Activated CD4-positive, alpha-beta T cell treated with anti-CD3 and anti-CD28 coated beads, Interleukin-2, amount 50 U/mL, for 48 hours (primary cell): ENCODE measurements at places on chromosomes 7 and 10.

GRCh38 chr7:36396150-36396549 lies 6.5 kb downstream of the ANLN start:
- DNase-seq, result no peak

DNA sequence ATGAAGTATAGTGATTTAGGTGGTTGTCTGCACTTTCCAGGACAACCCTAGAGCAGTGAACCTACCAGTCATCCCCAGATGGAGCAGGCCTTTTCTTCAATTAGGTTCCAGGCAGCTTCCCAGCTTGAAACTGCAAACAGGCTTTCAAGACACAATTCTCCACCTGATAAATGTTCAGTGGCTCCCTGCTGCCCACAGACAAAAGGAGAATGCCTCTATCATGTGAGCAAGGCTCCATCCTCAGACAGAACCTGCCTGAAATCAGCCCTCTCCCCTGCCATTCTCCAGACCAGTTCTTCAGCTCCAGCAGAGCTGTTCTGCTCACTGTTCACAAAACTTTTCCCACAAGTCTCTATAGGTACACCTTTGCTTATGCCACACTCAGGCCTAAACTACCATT lies 22.1 kb downstream of the RELN start:
- DNase-seq, result no peak

GRCh38 chr7:66182920-66183319 lies 22.2 kb upstream of the TPST1 start:
- DNase-seq, result no peak

DNA sequence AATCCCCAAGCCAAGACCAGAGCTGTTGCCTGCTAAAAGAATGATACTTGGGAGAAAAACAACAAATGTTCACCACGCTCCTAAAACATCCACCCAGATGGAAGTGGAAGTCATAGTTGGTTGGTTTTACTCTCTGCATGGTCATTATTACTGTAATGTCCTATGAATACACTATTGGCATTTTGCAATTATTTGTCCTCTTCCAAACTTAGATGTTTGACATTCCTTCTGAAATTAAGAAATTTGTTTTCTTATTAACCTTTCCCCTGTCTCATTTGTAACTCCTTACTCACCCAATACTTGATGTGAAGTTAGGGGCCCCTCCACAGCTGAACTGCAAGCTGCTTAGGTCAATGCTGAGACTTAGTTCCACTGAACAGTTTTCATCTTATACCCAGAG lies 383.3 kb downstream of the INHBA start:
- no peak for DNase-seq

DNA sequence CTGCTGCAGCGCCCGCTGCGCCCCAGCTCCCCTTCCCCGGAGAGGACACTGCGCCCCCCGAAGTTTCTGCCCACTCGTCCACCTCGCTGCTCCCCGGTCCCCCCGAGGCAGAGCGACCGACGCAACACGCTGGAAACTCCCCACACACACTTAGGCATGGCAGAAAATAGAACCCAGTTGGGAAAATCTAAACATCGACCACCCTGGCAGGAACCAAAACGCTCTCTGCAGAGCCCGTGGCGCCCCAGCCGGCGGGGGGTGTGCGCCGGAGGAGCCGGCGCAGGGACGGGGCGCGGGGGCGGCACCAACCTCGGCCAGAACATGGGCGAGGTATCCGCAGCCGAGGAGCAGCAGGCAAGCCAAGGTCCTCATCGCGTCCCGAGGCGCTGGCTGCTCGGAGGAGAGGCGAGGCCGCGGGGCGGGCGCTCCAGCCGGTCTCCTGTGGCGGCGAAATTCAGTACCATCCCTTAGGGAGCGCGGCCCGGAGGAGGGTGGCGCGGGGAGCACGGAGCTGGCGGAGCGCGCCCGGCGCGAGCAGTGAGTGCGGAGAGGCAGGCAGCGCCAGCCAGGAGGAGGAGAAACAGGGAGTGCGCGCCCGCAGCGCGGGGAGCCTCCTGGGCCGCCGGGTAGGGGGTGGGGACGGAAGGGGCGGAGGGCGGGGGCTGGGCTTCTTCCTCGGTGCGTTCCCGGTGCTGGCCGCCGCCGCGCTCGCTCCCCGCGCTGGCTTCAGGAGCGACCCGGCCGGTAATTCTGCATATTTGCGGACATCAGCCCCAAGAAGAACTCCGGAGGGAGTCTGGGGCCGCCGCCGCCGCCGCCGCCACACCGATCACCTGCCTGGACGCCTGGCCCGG lies 789 bp downstream of the PDGFA start:
- DNase-seq, result peak; percentile 76

DNA sequence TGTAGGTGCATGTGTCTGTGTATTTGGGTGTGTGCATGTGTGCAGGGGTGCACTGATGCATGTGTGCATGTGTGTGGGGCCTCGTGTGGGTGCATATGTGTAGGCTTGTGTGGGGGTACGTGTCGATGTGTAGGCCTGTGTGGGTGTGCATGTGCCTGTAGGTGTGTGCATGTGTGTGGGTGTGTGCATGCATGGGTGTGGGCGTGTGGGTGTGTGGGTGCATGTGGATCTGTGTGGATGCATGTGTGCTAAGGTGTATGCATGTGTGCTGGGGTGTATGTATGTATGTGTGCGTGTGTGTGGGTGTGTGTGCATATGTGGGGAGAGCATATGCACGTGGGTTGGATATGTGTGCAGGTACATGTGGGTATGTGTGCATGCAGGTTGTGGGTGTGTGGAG lies 73.2 kb downstream of the NKX6-2 start:
- no peak for DNase-seq

DNA sequence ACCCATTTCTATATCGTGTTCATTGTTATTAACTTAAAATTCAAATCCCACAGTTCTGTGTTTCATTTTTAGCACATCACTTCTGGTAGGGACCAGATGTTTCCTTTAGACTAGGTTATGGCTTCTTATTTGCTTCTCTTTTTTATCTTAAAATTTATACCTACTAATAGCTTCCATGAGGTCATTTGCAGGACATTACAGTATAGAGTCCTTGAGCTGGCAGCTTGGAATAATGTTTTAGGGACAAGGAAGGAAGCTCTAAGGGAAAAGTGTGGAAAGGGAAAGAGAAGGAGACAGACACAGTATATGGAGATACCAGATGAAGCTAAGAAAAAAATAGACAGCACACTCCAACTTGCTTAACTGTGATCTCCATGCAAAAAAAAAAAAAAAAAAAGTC lies 48.8 kb upstream of the CD36 start:
- no peak for DNase-seq
